ENCODE measurements at places on chromosomes 4 and X. TPM values are rescaled to one million over a fixed set of nuclear protein-coding genes. Genes with fewer than 3 reads are reported as not detected.

Gene PNMA3
- polyA plus RNA-seq, result 65.1 TPM

DNA sequence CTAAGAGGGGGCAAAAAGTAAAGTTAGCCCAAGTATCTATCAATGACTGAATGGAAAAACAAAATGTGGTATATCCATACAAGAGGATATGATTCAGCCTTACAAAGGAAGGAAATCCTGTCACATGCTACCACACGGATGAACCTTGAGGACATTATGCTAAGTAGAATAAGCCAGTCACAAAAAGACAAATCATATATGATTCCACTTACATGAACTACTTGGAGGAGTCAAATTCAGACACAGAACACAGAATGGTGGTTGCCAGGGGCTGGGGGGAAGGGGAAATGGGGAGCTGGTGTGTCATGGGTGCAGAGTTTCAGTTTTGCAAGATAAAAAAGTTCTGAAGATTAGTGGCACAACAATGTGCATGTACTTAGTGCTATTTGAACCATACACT lies 101.8 kb downstream of the SH3KBP1 start:
- DNase-seq, result no peak
- H3K36me3 ChIP-seq, result no peaks in the 10 kb centered on the region

GRCh38 chr4:161931089-161931488 lies 232.7 kb downstream of the FSTL5 start:
- no peaks in the 10 kb centered on the region for H3K27me3 ChIP-seq
- no peaks in the 10 kb centered on the region for H3K4me1 ChIP-seq
- H3K4me3 ChIP-seq, result no peak overlapping the region
- H3K27ac ChIP-seq, result no peak overlapping the region
- H3K36me3 ChIP-seq, result no peaks in the 10 kb centered on the region
- peak; percentile 2 for DNase-seq

DNA sequence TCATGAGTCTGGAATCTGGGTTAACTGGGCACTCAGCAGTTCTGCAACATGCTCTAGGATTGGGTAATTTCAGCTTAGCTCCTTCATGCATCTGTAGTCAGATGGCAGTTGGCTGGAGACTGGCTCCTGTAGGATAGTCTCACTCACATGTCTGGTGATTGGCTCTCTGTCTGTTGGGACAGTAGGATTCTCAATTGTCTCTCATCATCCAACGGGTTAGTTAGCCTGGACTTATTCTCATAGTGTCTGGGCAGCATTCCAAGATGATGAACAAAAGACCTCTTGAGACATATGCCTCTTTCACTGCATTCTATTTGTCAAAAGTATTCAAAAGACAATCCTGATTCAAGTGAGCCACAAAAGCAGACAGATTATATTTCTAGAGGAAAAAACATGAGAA lies 795.6 kb upstream of the GALNTL6 start:
- H3K36me3 ChIP-seq, result no peaks in the 10 kb centered on the region
- no peak overlapping the region for H3K4me3 ChIP-seq
- no peak for DNase-seq
- H3K27ac ChIP-seq, result no peak overlapping the region
- H3K4me1 ChIP-seq, result no peaks in the 10 kb centered on the region

DNA sequence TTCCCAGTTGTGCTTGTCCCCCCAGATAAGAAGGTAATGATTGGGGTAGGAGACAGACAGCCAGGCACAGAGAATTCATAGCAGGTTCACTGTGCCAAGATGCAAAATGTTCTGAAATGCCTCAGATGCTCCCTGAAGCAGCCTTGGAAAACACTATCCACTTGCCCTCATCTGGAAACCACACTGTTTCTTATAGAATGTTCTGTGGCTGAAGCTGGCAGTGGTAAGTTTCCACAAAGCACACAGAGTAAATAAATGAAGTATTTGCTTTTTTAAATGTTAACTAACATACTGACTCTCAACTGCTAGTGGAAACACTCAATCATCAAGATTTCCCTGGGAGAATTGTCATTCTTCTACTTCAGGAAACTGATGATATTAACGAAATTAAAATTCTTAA lies 311.4 kb downstream of the PRDM5 start:
- H3K4me1 ChIP-seq, result no peaks in the 10 kb centered on the region
- H3K36me3 ChIP-seq, result no peaks in the 10 kb centered on the region
- no peak for DNase-seq
- H3K27me3 ChIP-seq, result no peaks in the 10 kb centered on the region
- H3K4me3 ChIP-seq, result no peak overlapping the region

GRCh38 chr4:109359040-109359646 lies 56.7 kb upstream of the COL25A1 start:
- H3K36me3 ChIP-seq, result no peaks in the 10 kb centered on the region
- H3K4me1 ChIP-seq, result no peaks in the 10 kb centered on the region
- no peak for DNase-seq
- H3K4me3 ChIP-seq, result no peak overlapping the region
- H3K27me3 ChIP-seq, result no peaks in the 10 kb centered on the region

DNA sequence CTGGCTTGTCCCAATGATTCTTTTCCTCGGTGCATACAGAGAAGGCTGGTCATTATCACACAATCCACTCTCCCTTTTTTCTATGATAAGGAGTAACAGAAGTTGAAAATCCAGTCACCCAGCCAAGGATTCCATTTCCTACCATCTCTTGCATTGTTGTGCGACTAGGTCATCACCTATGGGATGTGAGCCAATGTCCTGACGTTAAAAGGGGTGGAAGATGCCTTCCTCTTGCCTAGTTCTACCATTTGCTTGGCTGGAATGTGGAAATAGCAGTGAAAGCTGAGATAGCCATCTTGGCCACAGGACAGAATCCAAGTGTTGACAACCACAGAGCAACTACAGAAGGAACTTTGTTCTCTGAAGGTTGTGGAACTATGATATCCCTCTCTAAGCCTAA lies 132.2 kb upstream of the KIT start:
- no peaks in the 10 kb centered on the region for H3K36me3 ChIP-seq
- H3K4me1 ChIP-seq, result no peaks in the 10 kb centered on the region
- no peak for DNase-seq
- H3K27me3 ChIP-seq, result peaks cover 12% of the 10 kb centered on the region
- no peak overlapping the region for H3K4me3 ChIP-seq
- no peak overlapping the region for H3K27ac ChIP-seq

DNA sequence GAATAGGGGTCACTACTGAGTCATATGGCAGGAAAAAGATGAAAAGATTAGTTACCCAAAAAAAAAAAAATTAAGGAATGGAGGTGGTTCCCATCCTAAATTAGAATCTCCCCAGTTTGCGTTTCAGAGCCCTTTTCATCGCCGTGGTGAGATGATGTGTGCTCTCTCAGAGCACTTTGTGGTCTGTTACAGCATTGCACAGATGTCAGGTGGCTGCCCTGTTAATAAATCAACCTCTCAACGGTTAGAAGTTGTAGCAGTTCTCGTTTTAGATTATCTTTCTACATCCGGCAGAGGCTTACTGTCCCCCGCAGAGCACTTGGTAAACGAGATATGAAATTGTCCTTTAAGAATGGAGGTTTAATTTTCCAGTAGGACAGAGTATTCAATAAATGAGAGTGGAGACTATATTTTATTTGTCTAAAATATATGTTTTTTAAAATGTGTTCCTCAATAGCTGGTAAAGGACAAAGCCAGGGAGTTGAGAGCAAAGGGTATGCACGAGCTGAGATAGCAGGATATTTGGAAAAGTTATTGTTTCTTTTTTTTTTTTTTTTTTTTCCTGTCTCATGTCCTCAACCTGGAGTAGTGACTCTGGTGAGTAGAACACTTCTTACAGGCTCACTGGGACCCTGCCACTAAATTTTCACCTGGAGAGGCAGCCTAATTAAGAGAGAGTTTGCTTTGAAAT lies 26.9 kb downstream of the AFF1 start:
- H3K27ac ChIP-seq, result peak overlapping the region; percentile 46
- H3K27me3 ChIP-seq, result no peaks in the 10 kb centered on the region
- DNase-seq, result no peak
- H3K36me3 ChIP-seq, result no peaks in the 10 kb centered on the region
- H3K4me1 ChIP-seq, result peaks cover 23% of the 10 kb centered on the region

DNA sequence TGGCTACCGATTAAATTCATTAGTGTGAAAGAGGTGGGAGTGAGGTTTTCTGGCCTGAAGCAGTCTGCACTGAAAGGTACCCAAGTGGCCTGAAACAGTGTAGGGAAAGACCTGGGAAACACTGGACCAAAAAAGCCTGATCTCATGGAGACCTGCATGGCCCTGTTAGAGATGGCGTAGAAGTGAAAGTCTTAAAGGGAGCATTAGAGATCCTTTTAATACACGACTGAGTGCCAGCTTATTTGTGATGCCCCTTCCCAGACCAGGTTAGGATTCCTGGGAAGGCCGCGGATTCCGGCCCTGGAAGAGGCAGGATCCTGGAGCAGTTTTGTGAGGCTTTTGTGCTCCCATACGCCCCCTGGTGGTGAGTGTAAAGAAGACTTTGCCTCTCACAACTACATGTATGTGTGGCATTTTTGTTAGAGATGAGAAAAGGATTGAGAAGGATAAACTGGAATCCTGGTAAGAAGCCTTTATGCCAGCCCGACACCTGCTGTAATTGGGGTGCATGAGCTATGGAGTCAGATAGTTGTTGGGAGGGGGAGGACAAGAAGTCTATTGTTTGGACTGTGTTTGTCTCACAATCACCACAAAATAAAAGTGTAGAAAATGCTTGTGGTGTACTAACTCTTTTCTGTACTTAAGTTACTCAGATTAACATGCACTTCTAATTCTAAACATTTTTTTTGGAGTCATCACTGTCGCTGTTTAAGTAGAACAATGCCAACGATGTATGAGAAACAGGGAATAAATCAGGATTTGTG lies 54.0 kb downstream of the JADE1 start:
- no peak overlapping the region for H3K27ac ChIP-seq
- no peaks in the 10 kb centered on the region for H3K27me3 ChIP-seq
- no peaks in the 10 kb centered on the region for H3K4me1 ChIP-seq
- peaks cover 53% of the 10 kb centered on the region for H3K36me3 ChIP-seq
- peak; percentile 66 for DNase-seq

DNA sequence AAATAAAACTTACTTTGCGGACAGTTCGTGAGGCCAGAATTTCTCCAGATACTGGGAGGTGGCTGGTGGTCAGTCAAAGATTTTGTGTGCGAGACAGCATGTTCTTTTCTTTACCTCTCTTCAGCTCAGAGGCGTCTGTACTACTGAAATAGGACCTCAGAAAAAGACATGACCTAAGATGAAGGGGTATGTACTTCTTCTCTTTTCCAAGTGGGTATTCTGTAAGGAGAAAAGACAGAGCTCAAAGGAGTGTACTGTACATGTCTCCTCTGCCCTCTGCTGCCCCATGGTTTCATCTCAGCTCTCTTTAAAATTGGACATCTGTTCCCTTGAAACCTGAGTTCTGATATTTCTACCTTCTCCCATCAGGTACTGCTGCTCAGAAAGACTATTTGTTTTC lies 38.1 kb downstream of the SEPTIN11 start:
- H3K36me3 ChIP-seq, result peaks cover 3% of the 10 kb centered on the region
- no peak for DNase-seq
- peak overlapping the region; percentile 20 for H3K27ac ChIP-seq
- H3K27me3 ChIP-seq, result no peaks in the 10 kb centered on the region
- H3K4me1 ChIP-seq, result peaks cover 11% of the 10 kb centered on the region

Measured in large intestine (tissue), 12 donors.